Esophagus mucosa (tissue), 1 donor: ENCODE measurements at places on chromosomes 2 and 18.

- peak; percentile 95 for ATAC-seq
Observed at GRCh38 chr2:133434959-133435668, 133.1 kb downstream of the NCKAP5 start.

GRCh38 chr2:236342507-236342906, 78.3 kb upstream of the ASB18 start:
- peak; percentile 17 for ATAC-seq

DNA sequence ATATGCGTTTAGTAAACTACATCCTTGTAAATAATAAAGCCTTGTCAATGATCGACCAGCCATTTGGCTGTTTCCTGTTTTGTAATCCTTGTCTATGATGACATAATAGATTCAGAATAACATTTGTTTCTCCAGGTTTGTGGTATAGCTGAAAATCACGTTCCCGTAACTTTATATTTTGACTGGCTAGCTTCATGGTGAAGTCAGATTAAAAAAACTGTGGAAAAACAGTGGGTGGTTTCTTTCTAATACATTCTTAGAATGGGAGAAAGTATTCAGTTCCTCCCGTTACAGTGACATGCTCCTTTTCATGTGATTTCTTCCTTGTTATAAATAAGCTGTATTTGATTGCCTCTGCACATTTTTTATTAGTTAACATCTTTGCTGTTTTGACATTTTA, 366.9 kb downstream of the NYAP2 start:
- ATAC-seq = no peak

GRCh38 chr18:27377251-27377650, 192.1 kb upstream of the CHST9 start:
- ATAC-seq = no peak

DNA sequence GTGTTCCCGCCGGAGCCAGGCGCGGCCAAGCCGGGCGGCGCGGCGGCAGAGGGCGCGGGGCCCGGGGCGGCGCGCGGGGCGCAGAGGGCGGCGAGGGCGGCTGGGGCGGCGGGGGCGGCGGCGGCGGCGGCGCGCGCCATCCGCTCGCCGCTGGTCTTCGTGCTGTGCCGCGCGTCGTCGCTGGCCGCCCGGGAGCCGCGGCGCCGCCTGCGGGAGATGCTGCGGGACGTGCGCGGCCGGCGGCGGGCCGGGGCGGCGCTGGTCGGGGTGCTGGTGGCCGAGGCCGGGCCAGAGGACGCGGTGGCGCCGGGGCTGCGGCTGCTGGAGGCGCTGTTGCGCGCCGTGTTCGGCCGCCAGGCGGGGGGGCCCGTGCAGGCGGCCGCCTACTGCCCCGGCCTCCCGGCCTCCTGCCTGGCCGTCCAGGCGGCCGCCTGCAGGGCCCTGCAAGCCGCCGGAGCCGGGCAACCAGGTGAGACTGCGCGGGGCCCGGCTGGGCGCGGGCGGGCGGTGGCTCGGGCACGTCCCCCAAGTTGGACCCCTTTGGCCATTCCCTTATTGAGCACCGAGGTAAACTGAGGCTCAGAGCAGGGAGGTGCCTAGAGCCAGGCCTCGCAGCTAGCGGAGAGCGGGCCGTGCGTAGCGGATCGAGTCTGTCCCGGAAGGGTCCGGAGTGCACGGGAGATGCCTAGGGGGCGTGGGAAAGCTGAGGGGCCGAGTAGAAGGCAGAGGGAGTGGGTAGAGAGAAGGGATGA, 584 bp downstream of the C2orf72 start:
- ATAC-seq = no peak

DNA sequence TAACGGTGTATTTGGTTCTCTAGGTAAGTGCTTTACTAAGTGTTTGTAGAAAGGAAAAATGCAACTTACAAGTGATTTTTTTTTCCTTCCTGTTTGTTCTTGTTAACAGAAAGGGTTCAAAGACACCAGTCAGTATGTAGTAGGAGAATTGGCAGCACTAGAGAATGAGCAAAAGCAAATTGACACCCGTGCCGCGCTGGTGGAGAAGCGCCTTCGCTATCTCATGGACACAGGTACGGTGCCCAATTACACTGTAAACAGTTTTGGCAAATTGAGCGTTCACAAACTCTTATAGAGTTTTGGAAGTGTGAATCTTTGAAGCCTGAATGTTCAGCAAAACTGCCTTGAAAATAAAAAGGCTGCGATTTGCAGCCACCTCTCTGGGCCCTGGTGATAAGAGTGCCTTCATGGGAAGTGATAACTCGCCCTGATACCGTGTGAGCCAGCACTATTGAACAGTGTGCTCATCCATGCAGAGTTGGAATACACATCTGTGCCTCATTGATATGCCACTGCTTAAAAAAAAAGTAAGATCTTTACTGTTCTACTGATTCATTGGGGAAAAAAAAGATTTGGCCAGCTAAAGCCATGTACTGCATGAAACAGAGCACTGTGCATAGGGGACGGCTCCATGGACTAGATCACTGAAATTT, 54.0 kb upstream of the OTX1 start:
- ATAC-seq = no peak

DNA sequence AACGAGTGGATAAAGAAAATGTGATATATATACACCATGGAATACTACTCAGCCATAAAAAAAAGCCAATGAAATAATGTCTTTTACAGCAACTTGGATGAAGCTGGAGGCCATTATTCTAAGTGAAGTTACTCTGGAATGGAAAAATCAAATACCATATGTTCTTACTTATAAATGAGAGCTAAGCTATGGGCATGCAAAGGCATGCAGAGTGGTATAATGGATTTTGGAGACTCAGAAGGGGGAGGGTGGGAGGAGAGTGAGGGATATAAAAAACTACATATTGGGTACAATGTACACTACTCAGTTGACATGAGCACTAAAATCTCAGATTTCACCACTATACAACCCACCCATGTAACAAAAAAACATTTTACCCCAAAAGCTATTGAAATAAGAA, 1.7 kb upstream of the MSGN1 start:
- no peak for ATAC-seq
